Activated CD8-positive, alpha-beta memory T cell treated with anti-CD3 and anti-CD28 coated beads, Interleukin-2, amount 10 ng/mL, durations not matched to agents 7 days and 5 days (primary cell): ENCODE measurements at places on chromosomes 4 and X.

DNA sequence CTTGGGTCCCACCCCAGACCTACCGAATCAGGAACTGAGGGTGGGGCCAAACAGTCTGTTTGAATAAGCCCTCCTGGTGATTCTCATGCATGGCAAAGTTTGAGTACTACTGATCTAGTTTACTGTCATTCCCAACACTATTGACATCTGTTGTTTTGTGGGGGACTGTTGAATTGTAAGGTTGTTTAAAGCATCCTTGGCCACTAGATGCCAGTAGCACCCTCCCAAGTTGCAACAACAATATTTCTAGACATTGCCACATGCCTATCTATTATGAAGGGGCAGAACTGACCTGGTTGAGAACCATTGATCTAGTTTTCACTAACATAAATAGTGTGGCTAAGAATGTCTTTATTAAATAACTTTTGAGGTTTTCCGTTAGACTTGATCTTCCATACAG lies 15.1 kb downstream of the TAF9B start:
- no peak for DNase-seq

GRCh38 chrX:150587585-150588503 lies 19.4 kb downstream of the MTM1 start:
- peak; percentile 59 for DNase-seq

DNA sequence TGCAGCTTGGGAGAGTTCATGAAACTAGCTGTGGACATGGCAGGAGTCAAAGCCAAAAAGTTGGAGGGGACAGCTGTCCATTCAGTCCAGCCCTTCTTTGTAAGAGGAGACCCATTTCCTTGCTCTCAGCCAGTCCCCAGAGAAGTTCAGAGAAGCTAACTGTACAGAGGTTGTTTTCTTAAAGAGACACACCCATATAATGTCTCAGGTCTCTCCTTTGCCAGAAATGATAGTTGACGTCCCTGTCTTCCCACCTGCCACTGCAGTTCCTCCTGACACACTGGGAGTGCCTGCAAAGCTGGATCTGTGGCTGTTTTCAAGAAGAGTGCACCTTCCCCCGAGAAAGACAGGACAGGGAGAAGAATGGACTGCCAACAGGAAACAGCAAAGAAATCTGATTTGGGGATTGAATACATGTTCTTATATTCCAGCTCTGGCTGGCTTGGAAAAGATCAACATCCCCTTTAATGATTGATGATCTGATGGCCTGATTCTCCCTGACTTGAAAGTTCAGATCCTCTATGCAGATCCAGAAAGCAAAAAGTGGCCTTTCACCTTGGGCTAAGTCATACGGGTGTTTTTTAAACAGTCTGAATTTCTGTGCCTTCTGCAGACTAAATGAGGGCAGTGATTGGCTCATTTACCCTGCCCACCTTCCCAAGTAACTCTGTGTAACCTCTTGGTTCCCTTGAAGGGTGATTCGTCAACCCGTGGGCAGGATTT lies 87.2 kb downstream of the MAOA start:
- DNase-seq, result no peak

DNA sequence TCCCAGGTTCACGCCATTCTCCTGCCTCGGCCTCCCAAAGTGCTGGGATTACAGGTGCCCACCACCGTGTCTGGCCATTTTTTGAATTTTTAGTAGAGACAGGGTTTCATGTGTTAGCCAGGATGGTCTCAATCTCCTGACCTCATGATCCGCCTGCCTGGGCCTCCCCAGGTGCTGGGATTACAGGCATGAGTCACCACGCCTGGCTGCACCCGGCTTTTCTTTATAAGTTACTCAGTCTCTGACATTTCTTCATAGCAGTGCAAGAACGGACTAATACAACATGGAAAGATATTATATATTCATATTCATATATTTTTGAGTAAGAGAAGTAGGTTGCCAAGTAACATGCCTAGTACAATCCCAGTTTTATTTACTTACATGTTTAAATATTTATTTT lies 22.9 kb downstream of the SHROOM3 start:
- DNase-seq, result no peak

- DNase-seq, result no peak
Observed at GRCh38 chr4:112726041-112726440, 89.1 kb downstream of the LARP7 start.

DNA sequence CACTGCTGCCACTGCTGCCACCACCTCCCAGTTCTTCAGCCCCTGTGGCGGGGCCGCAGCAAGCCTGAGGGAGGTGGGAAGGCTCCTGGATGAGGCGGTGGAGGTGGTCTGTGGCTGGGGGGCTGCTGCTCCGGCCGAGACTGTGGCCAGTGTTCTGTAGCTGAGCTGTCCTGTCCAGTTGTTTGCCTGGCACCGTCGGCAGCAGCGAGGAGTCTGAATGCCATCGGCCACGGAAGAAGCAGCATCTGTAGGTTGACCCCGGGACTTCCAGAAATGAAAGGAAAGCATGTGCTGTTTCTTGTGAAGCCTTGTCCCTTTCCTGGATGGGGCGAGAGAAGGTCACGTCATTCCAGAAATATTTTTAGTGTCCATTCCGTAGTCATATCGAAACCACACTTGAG lies 3.3 kb downstream of the C4orf54 start:
- DNase-seq, result no peak

- no peak for DNase-seq
Observed at GRCh38 chrX:54288968-54289367, 68.9 kb downstream of the WNK3 start.

DNA sequence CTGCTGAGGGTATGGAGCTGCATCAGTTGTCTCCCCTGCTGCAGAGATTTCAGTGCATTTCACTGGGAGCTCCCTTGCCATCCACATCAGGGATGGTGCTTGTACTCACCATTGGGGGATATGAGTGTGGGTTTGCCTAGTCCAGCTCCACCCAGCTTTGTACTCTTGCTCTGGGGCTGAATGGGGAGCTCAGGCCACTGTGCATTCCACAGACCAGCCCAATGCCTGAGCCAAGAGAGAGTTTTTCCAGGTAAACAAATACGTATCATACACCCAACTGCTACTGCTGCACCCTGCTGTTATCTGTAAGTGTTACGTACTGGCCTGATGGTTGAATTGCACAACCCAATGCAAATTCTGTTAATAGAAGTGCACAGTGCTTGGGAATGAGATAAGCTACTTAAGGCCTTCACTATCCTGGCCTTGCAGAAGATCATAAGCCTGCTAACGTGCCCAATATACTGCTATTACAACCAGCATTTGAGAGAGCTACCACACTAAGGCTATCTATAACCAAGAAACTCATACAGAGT lies 205.0 kb upstream of the DMD start:
- DNase-seq, result no peak

- no peak for DNase-seq
Observed at GRCh38 chr4:25330905-25331808, 18.6 kb downstream of the ZCCHC4 start.

DNA sequence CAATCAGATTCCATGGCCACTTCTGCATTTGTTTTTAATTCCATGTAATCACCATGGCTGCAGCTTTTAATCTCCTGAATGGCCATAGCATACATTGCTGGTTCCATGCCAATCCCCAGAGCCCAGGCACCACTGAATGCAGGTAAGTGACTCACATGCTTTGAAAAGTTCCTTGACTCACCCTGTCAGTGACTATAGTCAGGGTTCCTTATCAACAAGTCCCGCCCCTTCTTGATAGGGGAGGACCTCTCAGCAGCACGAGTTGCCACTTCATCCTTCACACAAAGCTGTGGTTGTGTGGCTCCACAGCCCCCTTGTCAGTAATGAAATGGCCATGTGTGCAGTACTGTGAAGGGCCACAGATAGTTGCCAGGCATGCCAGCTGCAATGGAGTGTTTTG lies 516.6 kb downstream of the PPARGC1A start:
- DNase-seq, result no peak

- DNase-seq, result no peak
Observed at GRCh38 chr4:532588-533317, 33.7 kb downstream of the PIGG start.

GRCh38 chr4:153834901-153835300 lies 46.0 kb upstream of the SFRP2 start:
- DNase-seq, result no peak

- DNase-seq, result no peak
Observed at GRCh38 chr4:78754872-78755271, 21.3 kb upstream of the BMP2K start.

- DNase-seq, result no peak
Observed at GRCh38 chr4:123783151-123783790, 386.7 kb downstream of the SPRY1 start.

- no peak for DNase-seq
Observed at GRCh38 chr4:109676886-109677285, 26.4 kb downstream of the CASP6 start.

- DNase-seq, result no peak
Observed at GRCh38 chrX:42680666-42681065, 97.3 kb downstream of the PPP1R2C start.

GRCh38 chrX:51376672-51377071 lies 44.0 kb downstream of the NUDT10 start:
- no peak for DNase-seq

GRCh38 chr4:1973218-1973617 lies 35.6 kb downstream of the NELFA start:
- DNase-seq, result no peak

DNA sequence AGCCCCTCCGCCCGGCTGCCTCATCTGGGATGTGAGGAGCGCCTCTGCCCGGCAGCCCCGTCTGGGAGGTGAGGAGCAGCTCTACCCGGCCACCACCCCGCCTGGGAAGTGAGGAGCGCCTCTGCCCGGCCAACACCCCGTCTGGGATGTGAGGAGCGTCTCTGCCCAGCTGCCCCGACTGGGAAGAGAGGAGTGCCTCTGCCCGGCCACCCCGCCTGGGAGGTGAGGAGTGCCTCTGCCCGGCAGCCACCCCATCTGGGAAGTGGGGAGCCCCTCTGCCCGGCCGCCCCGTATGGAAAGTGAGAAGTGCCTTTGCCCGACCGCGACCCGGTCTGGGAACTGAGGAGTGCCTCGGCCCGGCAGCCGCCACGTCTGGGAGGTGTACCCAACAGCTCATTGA lies 74.3 kb upstream of the TNIP3 start:
- DNase-seq, result no peak

DNA sequence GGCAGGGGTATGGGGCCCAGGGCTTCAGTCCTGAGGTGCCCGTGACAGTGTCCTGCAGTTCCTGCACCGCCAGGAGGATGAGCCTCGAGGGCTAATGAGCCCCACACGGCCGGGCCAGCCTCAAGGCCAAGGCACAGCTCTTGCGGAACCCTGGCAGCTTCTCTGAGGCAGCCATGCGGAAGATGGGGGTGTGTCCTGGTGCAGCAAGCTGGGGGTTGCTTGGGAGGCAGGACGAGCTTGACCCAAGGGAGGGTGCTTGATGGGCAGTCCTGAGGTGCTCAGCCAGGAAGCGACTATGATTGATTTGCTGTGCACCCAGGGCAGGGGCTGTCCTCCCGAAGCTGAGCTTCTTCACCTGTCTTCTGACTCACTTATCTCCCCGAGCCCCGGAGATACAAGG lies 9.1 kb upstream of the FGFR3 start:
- no peak for DNase-seq

DNA sequence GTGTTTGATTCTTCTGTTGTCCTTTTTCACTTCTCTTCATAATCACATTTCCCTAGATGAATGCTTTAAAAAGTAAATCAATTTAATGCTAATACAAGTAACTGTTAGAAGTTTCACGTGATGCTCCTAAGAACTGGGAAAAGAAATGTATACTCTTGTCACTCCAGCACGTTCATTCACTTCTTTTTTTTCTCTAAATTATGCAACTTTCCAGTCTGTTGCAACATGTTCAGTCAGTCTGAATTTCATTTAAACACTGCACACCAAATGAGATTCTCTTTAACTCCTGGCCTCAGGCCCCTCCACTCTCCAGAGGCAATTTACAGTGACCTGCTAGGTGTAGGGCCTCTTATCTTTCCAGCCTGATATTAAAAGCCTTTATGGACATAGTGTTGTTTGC lies 321.9 kb downstream of the HS3ST1 start:
- DNase-seq, result no peak

DNA sequence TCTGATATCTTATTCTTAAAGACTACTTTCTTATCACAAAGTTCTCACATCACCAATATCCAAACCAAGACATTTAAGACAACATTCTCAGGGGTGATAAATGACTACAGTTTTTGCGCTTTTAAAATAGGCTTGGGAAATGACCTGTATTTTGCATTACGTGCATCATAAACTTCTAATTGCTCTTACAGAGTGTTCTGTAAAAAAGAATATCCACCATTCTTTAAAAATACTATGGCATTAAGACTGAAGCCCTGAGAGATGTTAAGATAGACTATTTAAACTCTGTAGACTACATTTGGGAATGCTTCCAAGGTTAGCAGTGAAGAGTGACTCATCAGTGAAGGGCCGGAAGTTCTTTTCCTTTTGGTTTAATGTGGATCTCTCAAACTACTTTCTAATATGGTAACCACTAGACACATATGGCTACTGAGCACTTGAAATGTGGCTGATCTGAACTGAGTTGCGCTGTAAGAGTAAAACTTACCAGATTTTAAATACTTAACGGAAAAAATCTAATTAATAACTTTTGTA lies 518.8 kb upstream of the FTHL17 start:
- no peak for DNase-seq

GRCh38 chr4:166882221-166882620 lies 352.1 kb downstream of the SPOCK3 start:
- DNase-seq, result no peak

GRCh38 chr4:87734084-87734483 lies 65.3 kb upstream of the IBSP start:
- no peak for DNase-seq
